ENCODE measurements at places on chromosomes 2 and 18.

DNA sequence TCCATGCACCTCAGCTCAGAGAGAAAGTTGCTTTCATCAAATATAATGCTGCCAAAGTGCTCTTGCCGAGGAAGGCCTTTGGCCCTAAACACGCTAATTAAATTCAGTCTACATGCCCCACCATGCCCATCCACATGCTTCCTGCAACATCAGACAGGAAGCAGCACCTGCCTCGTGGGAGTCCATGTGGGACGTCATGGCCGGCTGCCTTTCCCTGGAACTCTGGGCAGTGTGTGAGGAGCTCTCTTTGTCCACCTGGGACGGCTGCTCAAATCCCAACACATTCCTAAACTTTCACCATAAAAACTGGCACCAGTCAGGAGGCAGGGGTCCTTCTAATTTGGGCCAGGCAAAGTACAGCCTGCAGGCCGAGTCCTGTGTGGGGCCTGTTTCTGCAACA is 23.1 kb downstream of the FAM178B start:
- no peak for DNase-seq
- no peaks in the 10 kb centered on the region for H3K36me3 ChIP-seq
- no peak overlapping the region for H3K4me3 ChIP-seq
- H3K27me3 ChIP-seq: no peaks in the 10 kb centered on the region
- no peak overlapping the region for H3K27ac ChIP-seq
- H3K4me1 ChIP-seq: no peaks in the 10 kb centered on the region

DNA sequence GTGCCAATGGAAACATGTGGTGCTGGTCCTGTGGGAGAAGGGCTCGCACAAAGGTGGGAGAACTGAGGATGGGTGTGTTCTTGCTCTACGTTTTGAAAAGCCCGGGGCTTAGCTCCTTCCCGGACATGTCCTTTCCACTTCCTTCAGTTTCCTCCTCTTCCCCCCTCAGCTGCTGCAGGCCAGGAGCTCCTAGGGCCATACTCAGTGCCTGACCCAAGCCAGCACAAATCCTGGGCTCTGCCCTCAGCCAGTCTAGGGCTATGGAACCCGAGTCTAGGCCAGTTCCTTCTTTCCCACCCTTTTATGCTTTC is 1.4 kb upstream of the SIX2 start:
- no peak for DNase-seq
- peaks cover 18% of the 10 kb centered on the region for H3K27me3 ChIP-seq
- peak overlapping the region; percentile 75 for H3K27ac ChIP-seq
- H3K4me3 ChIP-seq: peak overlapping the region; percentile 55

DNA sequence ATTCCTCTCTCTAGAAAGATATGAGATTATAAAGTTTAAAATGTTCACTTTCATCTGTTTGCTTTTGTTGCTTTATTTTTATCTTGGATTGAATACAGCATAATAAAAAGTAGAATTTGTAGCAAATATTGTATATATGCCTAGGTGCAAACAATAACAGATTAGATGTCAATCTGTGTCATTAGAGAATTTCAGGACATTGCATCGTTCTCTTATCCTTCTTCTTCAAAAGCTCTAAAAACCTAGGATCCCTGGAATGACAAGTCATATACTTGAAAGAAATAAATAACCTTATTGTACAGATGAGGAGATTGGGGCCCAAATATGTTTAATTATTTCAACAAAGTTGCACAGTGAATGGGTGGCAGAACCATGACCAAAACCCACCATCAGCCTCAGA is 102.8 kb upstream of the BZW1 start:
- DNase-seq: no peak
- H3K27me3 ChIP-seq: no peaks in the 10 kb centered on the region
- no peak overlapping the region for H3K27ac ChIP-seq
- H3K4me1 ChIP-seq: no peaks in the 10 kb centered on the region
- no peaks in the 10 kb centered on the region for H3K36me3 ChIP-seq
- no peak overlapping the region for H3K4me3 ChIP-seq

GRCh38 chr2:26721115-26722032 is 28.9 kb downstream of the KCNK3 start:
- no peaks in the 10 kb centered on the region for H3K36me3 ChIP-seq
- no peaks in the 10 kb centered on the region for H3K27me3 ChIP-seq
- DNase-seq: no peak
- peak overlapping the region; percentile 90 for H3K27ac ChIP-seq
- H3K4me3 ChIP-seq: no peak overlapping the region

DNA sequence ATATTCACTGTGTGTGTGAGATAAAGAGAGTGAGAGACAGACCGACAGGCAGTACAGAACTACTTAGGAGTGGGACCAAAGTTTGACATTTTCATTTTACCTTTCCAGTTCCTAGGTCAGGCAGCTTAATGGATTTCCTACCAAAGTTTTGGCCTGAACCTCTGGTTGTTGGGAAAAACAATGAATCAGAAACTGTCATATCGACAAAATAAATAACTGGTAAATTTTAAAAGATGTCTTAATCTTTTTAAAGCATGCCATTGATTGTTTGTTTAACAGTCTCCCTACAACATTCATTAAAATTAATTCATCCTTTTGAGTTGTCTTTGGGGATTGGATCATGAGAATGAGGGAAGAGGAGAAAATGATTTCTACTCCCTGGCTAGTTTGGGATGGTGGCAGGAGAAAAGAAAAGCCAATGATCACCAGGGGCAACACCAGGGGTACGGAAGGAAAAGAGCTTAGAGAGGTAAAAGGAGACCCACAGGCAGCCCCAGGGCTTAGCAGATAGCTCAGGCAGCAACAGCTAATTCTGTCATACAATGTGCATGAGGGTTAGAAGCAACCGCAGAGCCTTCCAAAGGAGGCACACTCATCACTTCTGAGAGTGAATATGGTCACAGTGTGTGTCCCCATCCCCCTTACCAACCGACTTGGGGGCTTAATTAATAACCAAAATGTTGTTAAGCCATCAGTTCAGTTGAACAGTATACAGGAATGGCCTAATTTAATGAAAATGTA is 98.5 kb downstream of the CCDC141 start:
- no peak overlapping the region for H3K4me3 ChIP-seq
- no peaks in the 10 kb centered on the region for H3K36me3 ChIP-seq
- no peaks in the 10 kb centered on the region for H3K4me1 ChIP-seq
- no peaks in the 10 kb centered on the region for H3K27me3 ChIP-seq
- no peak overlapping the region for H3K27ac ChIP-seq

DNA sequence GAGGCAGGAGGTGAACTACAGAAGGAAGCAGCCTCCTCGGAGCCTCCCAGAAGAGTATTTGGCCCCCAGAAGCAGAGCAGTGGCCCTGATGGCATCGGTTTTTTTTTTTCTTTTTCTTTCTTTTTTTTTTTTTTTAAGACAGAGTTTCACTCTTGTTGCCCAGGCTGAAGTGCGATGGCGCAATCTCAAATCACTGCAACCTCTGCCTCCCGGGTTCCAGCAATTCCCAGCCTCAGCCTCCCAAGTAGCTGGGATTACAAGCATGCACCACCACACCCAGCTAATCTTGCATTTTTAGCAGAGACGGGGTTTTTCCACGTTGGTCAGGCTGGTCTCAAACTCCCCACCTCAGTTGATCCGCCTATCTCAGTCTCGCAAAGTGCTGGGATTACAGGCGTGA is 34.8 kb upstream of the NCKAP5 start:
- no peaks in the 10 kb centered on the region for H3K4me1 ChIP-seq
- H3K4me3 ChIP-seq: no peak overlapping the region
- H3K27ac ChIP-seq: peak overlapping the region; percentile 71
- H3K36me3 ChIP-seq: no peaks in the 10 kb centered on the region
- DNase-seq: no peak

- H3K27me3 ChIP-seq: no peaks in the 10 kb centered on the region
- no peak for DNase-seq
- no peaks in the 10 kb centered on the region for H3K36me3 ChIP-seq
- H3K4me3 ChIP-seq: no peak overlapping the region
Observed at GRCh38 chr18:56977309-56977708, 169.6 kb upstream of the BOD1L2 start.

Data from right atrium auricular region (tissue), 2 donors.